ENCODE measurements at places on chromosomes 2 and 18. TPM values are rescaled to one million over a fixed set of nuclear protein-coding genes. Genes with fewer than 3 reads are reported as not detected.
A peak's percentile ranks its signal among the peaks of the same experiment; 100 is the strongest.

The GNAL gene
- total RNA-seq = 1.7 TPM

The NT5DC4 gene
- not detected for total RNA-seq

The NDC80 gene
- total RNA-seq = 12.5 TPM

GRCh38 chr18:47143153-47143552 lies 7.1 kb downstream of the HDHD2 start:
- no peak for DNase-seq

DNA sequence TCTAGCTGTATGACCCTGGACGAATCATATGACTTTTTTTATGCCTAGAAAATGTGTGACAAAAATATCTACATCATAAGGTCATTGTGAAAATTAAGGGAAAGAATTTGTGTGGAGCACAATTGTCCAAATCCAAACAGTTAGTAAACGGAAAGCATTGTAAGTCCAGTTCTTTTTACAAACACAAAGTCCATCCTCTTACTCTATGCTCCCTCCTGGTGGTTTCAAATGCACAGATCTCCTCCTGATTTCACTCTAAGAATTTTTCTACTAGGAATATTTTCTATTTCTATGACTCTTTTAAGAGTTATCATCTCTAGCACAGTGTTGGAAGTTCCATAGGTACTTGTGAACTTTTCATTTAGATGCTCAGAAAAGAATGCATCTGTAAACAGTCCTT lies 125.2 kb upstream of the ARL5A start:
- no peak for DNase-seq

DNA sequence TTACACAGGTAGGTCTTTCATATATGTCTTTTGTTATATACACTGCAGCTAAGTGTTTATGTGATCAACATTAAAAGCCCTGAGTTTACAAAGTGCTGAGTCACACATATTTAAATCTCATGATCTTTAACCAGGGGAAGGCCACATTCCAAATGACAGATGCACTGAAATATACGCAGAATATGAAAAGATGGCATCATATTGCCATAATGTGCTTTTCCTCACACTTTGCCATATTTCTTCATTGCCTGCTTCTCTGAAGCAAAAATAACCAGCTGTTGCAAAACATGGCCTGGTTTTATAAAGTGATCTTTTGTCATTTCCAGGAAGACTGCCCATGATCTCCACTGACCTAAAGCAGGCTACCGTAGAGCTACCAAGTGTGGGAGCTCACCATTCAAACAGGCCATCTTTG lies 93.5 kb upstream of the MAPRE2 start:
- DNase-seq = peak; percentile 27

- DNase-seq = peak; percentile 7
Measured at GRCh38 chr18:47560723-47561715, 309.6 kb upstream of the SKOR2 start.

DNA sequence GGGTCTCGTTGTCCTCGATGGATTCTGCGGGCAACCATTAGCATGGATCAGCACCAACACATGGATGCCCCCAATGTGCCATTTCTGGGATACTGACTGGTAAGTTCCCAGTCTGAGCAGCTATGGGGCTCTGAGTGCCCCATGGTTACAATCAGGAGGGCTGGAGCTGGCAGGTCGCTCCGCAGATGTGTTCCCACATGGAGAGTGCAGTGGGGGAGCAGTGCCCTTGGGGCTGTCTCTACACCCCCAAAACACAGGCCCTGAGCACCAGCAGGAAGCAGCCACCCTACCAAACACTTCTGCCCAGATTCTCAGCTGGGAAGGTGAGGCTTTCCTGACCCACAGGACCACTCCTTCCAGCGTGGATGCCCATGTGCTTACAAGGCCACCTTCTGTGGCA lies 8.0 kb downstream of the NGEF start:
- DNase-seq = no peak

GRCh38 chr18:27785815-27786471 lies 391.0 kb downstream of the CDH2 start:
- no peak for DNase-seq

All from muscle of leg (tissue), 16 donors.